Cardiac muscle cell (in vitro differentiated cells and primary cell): ENCODE measurements at places on chromosomes 16 and 17. TPM values are rescaled to one million over a fixed set of nuclear protein-coding genes. Genes with fewer than 3 reads are reported as not detected.

GAST gene
- not detected in 2 replicates for total RNA-seq

HLF gene
- 0.28 and 0.74 TPM in 2 replicates for total RNA-seq

GJC1 gene
- 25.8 and 37.3 TPM in 2 replicates for total RNA-seq

- no peaks in the 10 kb centered on the region for H3K4me1 ChIP-seq
- H3K27me3 ChIP-seq: peaks cover 11% of the 10 kb centered on the region
- no peaks in the 10 kb centered on the region for H3K36me3 ChIP-seq
- no peak for DNase-seq
- no peak overlapping the region for H3K27ac ChIP-seq
- no peak overlapping the region for H3K4me3 ChIP-seq
These were observed 35.2 kb downstream of the SKAP1 start for GRCh38 chr17:48394821-48395220.

SGCA gene
- total RNA-seq: 57.5 and 63.3 TPM in 2 replicates

MYH1 gene
- total RNA-seq: not detected in 2 replicates

DNA sequence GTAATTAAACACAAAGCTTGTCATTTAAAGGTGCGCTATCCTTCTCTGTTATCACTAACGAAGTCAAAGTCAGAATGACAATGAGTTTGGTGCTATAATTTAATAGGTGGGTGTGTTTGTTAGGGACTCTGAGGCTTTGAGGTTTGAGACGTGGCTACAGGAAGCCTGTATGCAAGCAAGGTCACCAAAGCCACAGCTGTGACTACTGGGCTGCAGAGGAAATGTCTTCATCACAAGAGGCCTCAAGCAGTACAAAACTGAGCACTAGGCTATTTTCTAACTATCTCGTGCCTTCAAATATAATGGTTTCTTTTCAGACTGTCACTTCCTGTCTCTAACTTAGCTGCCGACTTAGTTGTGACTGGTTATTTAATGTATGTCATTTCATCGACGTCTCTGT lies 141.2 kb downstream of the AATF start:
- no peaks in the 10 kb centered on the region for H3K36me3 ChIP-seq
- H3K27me3 ChIP-seq: no peaks in the 10 kb centered on the region
- H3K27ac ChIP-seq: peak overlapping the region; percentile 35
- no peak for DNase-seq
- no peak overlapping the region for H3K4me3 ChIP-seq

TTYH2 gene
- total RNA-seq: 5.7 and 7.9 TPM in 2 replicates

DNA sequence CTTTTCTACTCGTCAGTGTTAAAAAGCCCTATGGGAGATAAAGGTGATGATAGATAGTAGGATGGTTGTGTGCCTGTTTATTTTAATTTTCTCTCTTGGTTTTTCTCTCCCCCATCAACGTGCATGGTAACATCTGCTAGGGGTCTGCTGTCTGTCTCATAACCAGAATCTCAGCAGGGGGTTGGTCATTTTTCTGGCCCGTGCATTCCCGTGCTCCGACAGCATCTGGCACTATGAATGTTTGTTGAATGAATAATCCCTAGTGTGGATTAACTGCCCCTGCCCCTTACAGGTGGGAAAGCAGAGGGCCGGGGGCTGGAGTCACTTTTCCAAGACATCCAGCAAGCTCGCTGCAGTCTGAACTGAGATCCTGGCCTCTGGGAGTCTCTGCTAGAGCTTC lies 6.3 kb downstream of the CA5A start:
- no peak overlapping the region for H3K27ac ChIP-seq
- H3K36me3 ChIP-seq: no peaks in the 10 kb centered on the region
- no peak overlapping the region for H3K4me3 ChIP-seq
- DNase-seq: no peak

PARN gene
- 22.4 TPM in 2 replicates for total RNA-seq

GRCh38 chr16:85927959-85928358 lies 29.0 kb downstream of the IRF8 start:
- H3K27ac ChIP-seq: no peak overlapping the region
- no peak for DNase-seq
- H3K4me3 ChIP-seq: no peak overlapping the region
- H3K36me3 ChIP-seq: no peaks in the 10 kb centered on the region

GAS2L2 gene
- 0.18 TPM in 1 of 2 replicates, not detected in the other for total RNA-seq

GRCh38 chr17:4505187-4505586 lies 6.5 kb downstream of the SPNS2 start:
- no peak overlapping the region for H3K27ac ChIP-seq
- peaks cover 29% of the 10 kb centered on the region for H3K27me3 ChIP-seq
- no peak overlapping the region for H3K4me3 ChIP-seq
- no peak for DNase-seq
- no peaks in the 10 kb centered on the region for H3K36me3 ChIP-seq

SMPD3 gene
- total RNA-seq: 0.27 TPM in 1 of 2 replicates, not detected in the other

NR1D1 gene
- total RNA-seq: 1.2 and 3.7 TPM in 2 replicates

GRCh38 chr16:17939723-17940122 lies 396.8 kb downstream of the NPIPA8 start:
- no peak overlapping the region for H3K27ac ChIP-seq
- no peaks in the 10 kb centered on the region for H3K36me3 ChIP-seq
- no peak overlapping the region for H3K4me3 ChIP-seq
- no peak for DNase-seq

ECI1 gene
- 137 and 197 TPM in 2 replicates for total RNA-seq

ARL4D gene
- total RNA-seq: 18.7 and 32.4 TPM in 2 replicates

PSKH1 gene
- total RNA-seq: 31.0 and 31.6 TPM in 2 replicates

DNA sequence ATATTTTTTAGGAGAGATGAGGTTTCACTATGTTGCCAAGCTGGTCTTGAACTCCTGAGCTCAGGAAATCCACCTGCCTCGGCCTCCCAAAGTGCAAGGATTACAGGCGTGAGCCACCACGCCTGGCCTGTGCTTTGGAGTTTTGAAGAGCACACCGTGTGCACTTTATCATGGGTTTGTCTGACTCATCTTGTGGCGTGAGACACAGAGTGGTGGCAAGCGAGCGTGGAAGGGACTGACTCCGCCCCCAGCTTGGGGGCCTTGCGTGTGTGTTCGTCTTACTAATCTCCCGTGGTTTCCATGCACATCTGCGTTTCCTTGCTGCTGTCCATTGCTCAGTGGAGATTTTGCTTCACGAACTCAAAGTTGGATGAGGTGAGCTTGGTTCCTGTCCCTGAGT lies 22.9 kb downstream of the CRAMP1 start:
- DNase-seq: no peak

GRCh38 chr16:80319181-80319580 lies 221.6 kb upstream of the DYNLRB2 start:
- no peak for DNase-seq
- H3K27me3 ChIP-seq: peaks cover 45% of the 10 kb centered on the region
- no peaks in the 10 kb centered on the region for H3K36me3 ChIP-seq

DNA sequence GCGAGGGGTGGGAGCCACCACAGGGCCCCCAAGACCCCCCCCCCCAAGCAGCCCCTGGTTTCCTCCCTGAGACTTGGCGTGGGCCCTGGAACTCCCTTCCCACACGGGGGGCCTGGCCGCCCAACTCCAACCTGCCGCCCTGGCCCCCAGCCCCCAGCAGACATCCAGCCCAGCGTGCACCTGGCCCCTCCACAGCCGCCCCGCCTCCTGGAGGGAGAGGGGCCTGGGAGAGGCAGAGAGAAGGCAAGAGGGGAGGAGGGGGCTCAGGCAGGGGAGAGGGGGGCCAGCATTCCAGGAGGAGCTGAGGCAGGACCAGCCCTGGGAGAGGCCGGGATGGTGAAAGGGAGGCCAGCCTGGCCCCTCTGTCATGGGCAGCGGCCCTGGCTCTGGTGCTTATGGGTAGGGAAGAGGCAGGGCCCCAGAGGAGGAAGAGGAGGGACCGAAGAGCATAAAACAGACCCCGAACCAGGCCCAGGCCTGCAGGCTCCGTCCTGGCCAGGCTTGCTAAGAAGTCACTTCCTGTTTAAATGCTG lies 16.7 kb downstream of the IL34 start:
- no peak for DNase-seq
- peaks cover 27% of the 10 kb centered on the region for H3K36me3 ChIP-seq
- no peaks in the 10 kb centered on the region for H3K27me3 ChIP-seq
- H3K4me1 ChIP-seq: no peaks in the 10 kb centered on the region
- no peak overlapping the region for H3K4me3 ChIP-seq

DNA sequence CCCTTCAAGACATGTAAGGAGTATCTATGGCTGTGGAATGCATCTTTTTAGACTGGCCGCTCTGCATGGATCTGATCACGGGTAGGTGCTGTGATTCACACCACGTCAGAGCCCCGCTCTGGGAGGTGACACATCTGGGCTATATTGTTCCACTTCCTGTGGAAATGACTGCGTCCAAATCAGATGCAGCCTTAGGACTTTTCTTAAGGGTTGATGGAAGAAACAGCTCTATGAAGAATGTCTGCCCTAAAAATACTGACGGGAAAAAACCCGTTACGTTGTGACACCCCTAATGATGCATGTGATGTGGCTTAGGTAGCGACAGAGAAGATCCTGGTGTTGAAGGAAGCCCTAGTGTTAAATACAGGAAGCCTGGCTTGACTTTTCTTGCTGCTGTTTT lies 12.2 kb downstream of the BANP start:
- no peak overlapping the region for H3K4me3 ChIP-seq
- no peaks in the 10 kb centered on the region for H3K4me1 ChIP-seq
- DNase-seq: no peak
- H3K27me3 ChIP-seq: no peaks in the 10 kb centered on the region
- H3K36me3 ChIP-seq: no peaks in the 10 kb centered on the region
- H3K27ac ChIP-seq: no peak overlapping the region

DNA sequence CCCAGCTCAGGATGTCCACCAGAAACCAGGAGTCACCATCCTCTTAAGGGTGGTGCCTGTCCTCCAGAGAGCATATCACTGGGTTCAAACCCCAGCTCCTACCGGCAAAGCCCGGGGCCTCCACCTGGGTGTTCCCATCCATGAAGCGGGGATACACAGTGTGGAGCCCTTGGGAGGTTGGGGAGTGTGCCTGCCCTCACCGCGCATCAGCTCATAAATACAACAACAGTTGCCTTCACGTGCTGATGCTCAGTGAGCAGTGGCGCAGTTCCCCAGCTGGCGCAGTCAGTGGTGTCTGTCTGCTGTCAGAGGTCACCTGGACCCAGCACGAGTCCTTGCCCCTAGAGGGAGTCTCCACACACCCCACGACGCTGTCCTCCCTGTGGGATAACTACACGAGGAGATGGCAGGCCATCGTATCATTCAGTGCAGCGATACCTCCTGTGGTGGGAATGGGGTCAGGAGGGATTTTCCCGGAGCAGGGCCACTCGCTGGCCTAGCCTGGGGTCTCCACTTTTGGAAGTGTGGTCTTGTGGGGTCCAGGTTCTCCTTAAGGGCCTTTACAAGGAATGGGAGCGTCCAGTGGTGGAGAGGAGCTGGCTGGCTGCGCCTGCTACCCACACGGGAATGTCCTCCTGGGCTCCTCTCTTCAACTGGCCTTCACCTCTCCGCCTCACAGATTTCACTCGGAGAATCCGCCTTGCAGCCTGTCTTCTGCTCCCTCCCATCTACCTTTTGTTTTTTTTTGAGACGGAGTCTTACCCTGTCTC lies 2.3 kb upstream of the ELOB start:
- peak overlapping the region; percentile 100 for H3K27ac ChIP-seq
- DNase-seq: no peak
- peaks cover under 1% of the 10 kb centered on the region for H3K27me3 ChIP-seq
- peaks cover 3% of the 10 kb centered on the region for H3K4me1 ChIP-seq
- no peak overlapping the region for H3K4me3 ChIP-seq
- peaks cover 10% of the 10 kb centered on the region for H3K36me3 ChIP-seq

- no peak for DNase-seq
- H3K4me1 ChIP-seq: peaks cover 9% of the 10 kb centered on the region
- H3K4me3 ChIP-seq: no peak overlapping the region
These were observed 8.1 kb upstream of the ATP2A3 start for GRCh38 chr17:3972281-3972731.

GRCh38 chr17:58391302-58391984 lies 25.9 kb downstream of the RNF43 start:
- no peak overlapping the region for H3K4me3 ChIP-seq
- H3K36me3 ChIP-seq: no peaks in the 10 kb centered on the region
- no peaks in the 10 kb centered on the region for H3K27me3 ChIP-seq
- H3K27ac ChIP-seq: peak overlapping the region; percentile 64
- H3K4me1 ChIP-seq: peaks cover 44% of the 10 kb centered on the region
- peak; percentile 80 for DNase-seq

DNA sequence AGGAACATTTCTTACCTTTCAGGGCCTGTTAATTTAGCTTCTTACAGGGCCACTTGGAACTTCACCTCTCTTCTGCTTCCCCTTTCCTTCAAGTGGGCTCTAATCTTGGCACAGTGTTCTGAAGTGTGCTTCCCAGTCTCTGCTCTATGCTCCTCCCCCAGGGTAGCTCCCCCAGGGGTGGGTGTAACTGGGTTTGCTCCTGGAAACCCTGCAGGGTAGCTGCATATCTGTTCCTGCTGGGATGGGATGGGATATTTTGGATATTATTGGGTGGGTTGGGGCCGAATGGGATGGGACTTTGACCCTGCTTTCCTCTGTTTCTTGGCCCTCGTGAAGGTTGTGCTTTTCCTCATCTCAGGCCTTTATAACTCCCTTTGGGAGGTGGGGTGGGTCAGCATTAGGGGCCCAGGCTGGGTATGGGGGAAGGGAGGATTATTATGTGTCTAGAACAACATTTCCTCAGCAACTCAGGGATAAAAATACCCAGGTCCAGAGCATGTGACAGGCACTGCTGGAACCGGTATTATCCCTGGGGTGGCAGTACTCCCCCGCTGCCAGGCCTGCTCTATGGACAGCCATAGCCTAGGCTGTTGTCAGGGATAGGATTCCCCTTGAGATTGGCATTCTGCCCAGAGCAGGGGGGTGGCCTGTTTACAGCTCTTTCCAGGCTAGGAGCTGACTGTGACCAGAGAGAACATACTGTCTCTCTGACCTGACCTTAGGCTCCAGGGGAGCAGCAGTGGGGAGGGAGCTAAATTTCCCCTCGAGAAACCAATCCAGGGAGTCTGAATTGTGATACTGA lies 5.0 kb downstream of the NFE2L1 start:
- peak; percentile 62 for DNase-seq
- H3K36me3 ChIP-seq: peaks cover 19% of the 10 kb centered on the region
- peaks cover 45% of the 10 kb centered on the region for H3K4me1 ChIP-seq
- peak overlapping the region; percentile 95 for H3K27ac ChIP-seq

DNA sequence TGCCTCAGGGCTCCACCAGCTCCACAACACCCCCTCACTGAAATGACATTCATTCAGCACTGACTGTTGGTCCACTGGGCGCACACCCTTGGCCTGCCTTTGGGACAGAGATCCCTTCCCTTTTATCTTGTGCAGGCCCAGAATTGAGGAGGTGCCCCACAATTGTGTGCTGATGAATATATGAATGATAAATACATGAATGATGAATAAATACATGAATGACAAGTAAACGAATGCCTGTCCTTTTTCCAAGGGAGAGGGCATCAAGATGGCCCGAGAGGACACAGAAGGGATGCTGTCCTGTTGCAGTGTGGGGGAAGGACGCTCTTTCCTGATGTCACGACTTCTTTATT lies 5.7 kb downstream of the CCR7 start:
- DNase-seq: no peak
- H3K27me3 ChIP-seq: no peaks in the 10 kb centered on the region
- H3K4me3 ChIP-seq: no peak overlapping the region
- H3K36me3 ChIP-seq: no peaks in the 10 kb centered on the region
- H3K4me1 ChIP-seq: peaks cover 25% of the 10 kb centered on the region
- H3K27ac ChIP-seq: no peak overlapping the region
